ENCODE measurements at places on chromosomes 1 and 21.

DNA sequence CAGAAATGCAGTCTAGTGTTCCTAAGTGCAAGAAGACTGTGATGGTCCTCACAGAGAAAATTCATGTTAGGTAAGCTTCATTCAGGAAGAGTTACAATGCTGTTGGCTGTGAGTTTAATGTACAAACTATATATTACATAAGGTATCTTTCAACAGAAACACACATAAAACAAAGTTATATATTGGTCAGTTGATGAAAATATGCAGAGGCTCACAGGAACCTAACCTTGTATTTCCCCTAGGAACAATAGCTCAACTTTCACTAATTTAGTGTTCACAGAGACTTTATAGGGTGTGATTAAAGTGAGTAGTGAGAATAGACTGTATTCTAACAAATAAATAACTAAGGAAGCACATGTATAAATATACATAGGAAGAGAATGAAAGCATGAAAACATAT lies 676.9 kb upstream of the ADGRL4 start:
- no peak for DNase-seq

DNA sequence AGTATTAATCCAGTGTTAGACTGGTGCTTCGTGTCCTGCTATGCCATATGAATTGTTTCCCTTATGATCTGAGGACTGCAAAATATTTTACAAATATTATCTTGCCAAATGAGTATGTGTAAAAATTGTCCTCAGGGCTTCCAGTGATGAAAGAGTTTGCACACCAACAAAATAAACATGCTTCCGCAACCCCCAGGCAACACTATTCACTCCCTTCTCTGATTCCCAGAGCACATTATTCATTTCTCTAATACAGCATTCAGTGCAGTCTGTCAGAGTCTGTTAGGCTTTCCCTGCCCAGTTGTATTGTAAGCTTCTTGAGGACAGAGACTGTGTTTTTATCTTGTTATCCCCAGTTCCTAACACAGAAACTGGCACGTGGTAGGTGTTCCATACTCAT lies 409.9 kb upstream of the C1orf87 start:
- DNase-seq, result no peak

DNA sequence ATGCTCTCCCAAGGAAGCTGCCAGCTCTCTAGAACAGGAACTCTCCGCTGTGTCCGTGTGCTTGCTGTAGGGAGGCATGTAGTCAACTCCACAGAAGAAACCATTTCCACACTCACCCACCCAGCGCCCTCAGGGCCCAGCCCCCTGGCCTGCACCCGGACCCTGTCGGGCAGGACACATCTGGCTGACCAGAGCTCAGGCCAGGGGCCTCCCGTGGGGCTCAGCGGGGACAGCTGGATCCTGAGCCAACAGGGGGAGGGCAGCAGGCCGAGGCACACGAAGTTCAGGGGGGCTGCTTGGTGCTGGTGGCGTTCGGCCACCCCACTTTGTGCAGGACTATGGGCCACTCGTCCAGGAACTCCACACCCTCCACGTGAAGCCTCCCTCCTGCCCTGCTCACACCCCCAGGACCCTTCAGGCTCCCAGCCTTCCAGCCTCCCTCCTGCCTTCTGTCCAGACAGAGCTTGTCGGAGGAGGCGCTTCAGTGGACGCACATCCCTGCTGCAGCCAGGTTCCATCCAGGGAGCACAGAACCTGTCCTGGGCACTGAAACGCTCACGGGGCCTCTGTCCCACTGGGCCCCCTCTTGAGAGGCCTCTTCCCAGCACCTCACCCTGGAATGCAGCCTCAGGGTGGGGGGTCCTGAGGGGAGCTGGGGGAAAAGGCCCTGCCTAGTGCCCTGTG lies 15.0 kb upstream of the FAAP20 start:
- no peak for DNase-seq

- DNase-seq, result no peak
Measured at GRCh38 chr1:109104364-109105151, 9.4 kb upstream of the ELAPOR1 start.

DNA sequence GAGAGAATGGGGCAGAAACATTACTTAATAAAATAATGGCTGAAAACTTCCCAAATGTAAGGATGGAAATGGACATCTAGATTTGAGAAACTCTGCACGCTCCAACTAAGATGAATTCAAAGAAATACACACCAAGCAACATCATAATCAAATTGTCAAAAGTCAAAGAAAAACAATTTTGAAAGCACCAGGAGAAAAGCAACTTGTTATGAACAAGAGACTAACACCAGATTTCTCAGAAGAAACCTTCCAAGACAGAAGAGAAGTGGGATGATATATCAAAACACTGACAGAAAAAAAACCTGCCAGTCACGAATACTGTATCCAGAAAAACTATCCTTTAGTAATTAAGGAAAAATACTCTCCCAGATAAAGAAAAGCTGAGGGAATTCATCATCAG lies 208.6 kb upstream of the SAMSN1 start:
- DNase-seq, result no peak

- DNase-seq, result peak; percentile 78
Measured at GRCh38 chr1:42756956-42757891, 9.6 kb downstream of the P3H1 start.

GRCh38 chr1:233844692-233845091 lies 59.8 kb upstream of the SLC35F3 start:
- DNase-seq, result no peak

DNA sequence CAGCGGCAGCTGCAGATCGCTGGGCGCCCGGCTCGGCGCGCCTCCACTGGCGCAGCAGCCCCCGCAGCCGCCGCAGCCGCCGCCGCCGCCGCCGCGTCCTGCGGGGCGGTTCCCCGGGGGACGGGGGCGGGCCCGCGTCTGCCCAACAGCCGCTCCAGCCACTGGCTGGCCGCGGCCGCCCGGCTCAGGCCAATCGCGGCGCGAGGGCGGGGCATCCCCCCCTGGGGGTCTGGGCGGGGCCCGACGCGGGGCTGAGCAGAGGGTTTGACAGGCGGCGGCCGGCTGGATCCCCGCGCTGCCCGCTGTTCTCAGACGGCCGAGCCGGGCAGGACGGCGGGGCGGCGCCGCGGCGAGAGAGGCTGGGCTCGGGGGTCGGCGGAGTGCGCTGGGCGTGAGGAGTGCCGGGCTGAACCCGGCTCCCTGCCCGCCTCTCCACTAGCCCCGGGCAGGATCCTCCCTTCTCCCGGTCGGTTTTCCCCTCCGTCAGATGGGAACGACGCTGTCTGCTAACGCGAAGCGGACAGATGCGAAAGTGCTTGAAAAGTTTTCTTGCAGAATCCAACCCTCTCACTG lies at the start of gene GLIS1:
TSS of gene GLIS1 (minus strand) at position 56 of the 573 bp plus-strand sequence. CDS start 1,100 bp downstream, outside the sequence.
- peak; percentile 70 for DNase-seq

DNA sequence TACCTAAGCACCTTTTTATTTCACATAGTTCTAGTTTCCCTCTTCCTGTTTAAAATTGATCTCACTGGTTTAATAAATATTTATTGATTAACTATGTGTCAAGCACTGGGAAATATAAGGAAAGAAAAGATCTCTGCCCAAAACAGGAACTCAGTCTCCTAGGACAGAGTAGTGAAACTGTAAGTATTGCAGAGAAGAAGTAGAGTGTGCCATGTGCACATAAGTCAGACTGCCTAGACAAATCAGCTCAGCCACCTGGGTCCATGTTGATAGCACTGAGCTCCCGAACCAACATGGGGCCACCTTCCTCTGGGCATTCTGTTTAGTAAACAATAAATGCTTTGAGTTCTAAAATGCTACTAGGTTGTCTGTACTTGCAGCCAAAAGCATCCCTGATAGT lies 9.8 kb upstream of the SSX2IP start:
- no peak for DNase-seq

- no peak for DNase-seq
Measured at GRCh38 chr1:12513181-12513580, 104.8 kb downstream of the DHRS3 start.

DNA sequence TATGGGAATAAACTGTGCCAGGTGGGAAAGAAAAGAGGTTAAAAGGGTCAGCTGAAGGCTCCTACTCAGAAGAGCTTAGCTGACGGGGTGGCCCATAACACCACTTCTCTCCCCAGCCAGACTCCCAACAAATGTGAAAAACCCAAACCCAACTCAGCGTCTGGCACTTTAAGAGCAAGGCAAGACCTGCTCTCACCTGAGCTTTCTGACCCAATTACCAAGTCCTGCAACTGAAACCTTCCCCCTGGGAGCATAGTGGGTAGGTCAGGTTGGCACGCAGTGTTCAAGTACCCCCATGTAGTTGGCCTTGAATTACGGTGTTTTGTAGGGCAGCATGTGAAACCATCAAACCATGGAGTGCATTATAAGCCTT lies 3.2 kb downstream of the IRF6 start:
- DNase-seq, result no peak

GRCh38 chr1:23126801-23127200 lies 41.9 kb downstream of the LUZP1 start:
- DNase-seq, result no peak

- no peak for DNase-seq
Measured at GRCh38 chr1:94550396-94550795, 8.8 kb upstream of the F3 start.

GRCh38 chr1:41381692-41382479 lies 20.7 kb downstream of the FOXO6 start:
- no peak for DNase-seq

- no peak for DNase-seq
Measured at GRCh38 chr1:93518516-93518915, 70.6 kb downstream of the FNBP1L start.

DNA sequence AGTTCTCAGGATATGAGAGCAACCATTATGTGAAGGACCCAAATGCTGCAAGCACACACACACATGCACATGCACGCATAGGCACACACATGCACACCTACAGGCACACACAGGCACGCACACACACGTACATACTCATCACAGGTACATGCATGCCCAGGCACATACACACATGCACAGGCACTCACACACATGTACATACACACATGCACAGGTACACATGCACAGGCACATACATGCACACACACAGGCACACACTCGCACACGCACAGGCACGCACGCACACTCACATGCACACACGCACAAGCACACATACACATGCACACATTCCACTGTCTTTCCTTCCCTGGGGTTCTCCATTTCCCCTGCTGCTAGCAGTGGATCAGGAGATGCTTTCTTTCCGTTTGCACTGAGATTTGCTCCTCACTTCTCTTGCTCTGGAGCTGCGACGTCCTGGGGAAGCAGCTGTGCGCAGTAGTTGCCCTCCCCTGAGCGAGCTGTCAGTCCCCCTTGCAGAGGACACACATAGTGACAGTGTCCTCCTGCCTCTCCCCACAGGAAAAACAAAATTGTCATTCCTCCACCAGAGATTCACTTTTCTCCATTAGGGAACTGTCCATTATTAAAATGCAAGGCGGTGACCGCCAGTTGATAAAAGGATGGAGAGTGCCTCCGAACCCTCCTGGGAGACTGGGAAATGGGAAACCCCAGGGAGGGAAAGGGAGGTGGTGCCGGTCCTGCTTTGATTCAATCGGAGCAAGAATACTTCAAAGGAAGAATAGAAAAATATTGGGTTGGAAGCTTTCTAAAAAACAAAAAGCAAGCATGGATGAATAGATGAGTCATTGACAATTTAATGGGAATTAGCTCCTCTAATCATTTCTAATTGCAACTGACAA lies 69.5 kb downstream of the WDR4 start:
- no peak for DNase-seq

GRCh38 chr1:39799770-39800470 lies 11.3 kb upstream of the BMP8B start:
- DNase-seq, result peak; percentile 39

- DNase-seq, result no peak
Measured at GRCh38 chr1:115867216-115867615, 26.3 kb upstream of the NHLH2 start.

- DNase-seq, result no peak
Measured at GRCh38 chr1:7921796-7922195, 18.8 kb downstream of the TNFRSF9 start.

GRCh38 chr1:204003536-204003935 lies 69.4 kb upstream of the SOX13 start:
- DNase-seq, result no peak

GRCh38 chr1:99660496-99660895 lies 14.6 kb downstream of the PALMD start:
- DNase-seq, result no peak

GRCh38 chr1:147167365-147167764 lies 4.9 kb downstream of the PRKAB2 start:
- no peak for DNase-seq

GRCh38 chr1:43220905-43221778 lies 48.6 kb upstream of the TMEM125 start:
- no peak for DNase-seq

DNA sequence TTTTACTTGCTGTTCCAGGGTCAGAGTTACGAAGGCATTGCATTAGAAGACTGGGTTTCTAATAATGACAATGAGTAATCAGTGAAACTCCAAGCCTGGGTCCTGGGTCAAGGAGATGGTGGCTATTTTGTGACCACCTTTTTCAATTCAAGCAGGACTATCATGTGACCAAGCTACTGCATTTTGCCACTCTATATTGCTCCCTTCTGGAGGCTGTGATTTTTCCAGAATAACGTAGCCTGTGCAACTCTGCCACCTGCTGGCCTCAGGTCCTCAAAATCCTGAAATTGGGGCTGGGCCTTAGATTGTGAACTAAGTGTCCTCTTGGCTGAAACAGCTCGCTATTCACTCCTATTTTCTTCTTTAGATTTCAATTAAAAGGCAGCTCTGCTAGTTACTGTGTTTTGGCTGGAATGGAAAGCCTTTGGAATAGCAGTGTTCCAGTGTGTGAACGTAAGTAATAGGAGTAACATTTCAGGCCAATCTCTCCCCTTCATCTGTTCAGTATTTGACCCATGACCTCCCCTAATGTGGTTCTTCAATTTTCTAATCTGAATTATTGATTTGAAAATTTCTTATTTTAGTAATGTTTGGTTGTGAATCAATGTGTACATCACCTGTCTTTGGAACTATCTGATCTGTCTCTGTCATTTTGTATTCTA lies 52.9 kb upstream of the CD46 start:
- DNase-seq, result peak; percentile 52

DNA sequence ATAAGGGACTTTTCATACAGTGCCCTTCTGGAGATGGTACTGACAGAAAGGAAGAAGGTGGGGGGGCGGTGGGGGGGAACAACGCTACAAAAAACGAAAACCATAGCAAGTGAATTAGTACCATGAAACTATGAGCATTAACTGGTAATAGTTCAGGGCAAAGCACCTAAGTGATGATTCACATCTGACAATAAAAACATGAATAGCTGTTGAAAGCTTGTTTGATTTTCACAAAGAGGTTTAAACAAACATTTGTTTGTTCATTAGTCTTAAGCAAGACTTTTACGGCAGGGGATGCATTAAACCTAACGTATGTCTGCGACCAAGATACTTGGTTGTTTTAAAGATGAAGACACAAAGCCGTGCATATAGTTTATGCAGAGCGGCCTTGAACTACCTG lies 177.5 kb downstream of the LMO4 start:
- DNase-seq, result no peak

GRCh38 chr1:230149751-230150584 lies 82.9 kb downstream of the GALNT2 start:
- DNase-seq, result no peak

DNA sequence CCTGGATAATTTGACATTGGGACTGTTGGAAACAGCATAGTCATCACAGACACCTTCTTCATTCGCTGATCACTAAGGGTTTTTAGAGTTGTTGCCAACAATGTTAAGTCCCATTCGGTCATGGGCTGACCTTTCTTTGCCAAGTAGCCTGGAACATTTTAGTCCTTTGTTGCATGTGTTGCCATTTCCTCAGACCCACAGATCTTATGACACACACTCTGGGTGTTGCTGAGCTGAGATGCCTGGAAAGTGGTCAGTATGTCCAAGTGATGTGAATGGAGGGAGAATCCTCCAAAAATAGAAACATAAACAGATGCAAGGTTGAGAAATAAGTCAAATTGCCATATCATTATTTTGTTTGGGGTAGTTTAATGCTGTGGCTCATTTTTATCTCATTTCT lies 61.5 kb upstream of the GJA5 start:
- DNase-seq, result no peak

GRCh38 chr1:53657891-53658396 lies 81.0 kb downstream of the GLIS1 start:
- DNase-seq, result no peak

All from SHP77 (cell line).